ENCODE measurements at places on chromosomes 5 and 9.

GRCh38 chr9:128118971-128119665, 8.4 kb downstream of the PTGES2 start:
- DNase-seq, result no peak

DNA sequence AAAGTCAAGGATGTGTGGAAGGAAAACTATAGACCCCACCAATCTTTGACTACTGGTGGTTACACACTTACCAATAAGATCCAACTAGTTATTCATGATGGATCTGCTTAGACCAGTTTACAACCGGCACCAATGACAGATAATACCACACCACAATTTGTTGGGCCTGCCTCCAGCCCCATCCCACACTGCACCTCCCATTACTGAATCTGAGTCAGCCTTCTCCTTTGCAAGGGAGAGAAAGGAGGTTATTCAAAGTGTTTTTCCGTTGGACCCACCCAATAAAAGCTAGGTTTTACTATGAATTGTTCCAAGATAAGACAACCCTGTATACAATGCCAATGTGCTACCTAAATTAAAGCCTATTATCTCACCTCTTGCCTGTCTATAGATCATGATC, 453.5 kb downstream of the MTRR start:
- DNase-seq, result no peak

DNA sequence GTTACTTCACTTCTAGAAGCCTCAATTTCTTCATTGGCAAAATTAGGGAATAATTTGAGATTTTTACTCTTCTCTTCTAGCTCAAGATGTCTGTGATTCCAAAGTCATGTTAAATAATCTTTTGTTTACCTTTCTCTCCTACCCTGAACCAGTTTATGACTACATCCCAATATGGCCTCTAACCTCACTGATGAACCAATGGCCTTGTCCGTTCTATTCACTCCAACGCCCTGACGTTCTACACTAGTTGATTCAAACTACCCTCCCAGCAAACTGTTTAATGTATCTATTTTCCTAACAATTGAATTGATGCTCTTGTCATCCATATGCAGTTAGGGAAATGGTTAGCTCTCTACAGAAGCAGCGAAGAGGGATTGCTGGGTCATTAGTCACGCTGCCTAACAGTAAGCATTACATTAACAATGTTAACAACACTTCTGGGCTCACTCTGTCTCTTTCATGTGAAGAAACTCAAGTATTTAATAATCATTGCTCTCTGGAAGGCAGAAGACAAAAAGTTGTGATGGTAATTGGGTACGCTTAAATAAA, 38.0 kb downstream of the RAPGEF1 start:
- DNase-seq, result no peak

DNA sequence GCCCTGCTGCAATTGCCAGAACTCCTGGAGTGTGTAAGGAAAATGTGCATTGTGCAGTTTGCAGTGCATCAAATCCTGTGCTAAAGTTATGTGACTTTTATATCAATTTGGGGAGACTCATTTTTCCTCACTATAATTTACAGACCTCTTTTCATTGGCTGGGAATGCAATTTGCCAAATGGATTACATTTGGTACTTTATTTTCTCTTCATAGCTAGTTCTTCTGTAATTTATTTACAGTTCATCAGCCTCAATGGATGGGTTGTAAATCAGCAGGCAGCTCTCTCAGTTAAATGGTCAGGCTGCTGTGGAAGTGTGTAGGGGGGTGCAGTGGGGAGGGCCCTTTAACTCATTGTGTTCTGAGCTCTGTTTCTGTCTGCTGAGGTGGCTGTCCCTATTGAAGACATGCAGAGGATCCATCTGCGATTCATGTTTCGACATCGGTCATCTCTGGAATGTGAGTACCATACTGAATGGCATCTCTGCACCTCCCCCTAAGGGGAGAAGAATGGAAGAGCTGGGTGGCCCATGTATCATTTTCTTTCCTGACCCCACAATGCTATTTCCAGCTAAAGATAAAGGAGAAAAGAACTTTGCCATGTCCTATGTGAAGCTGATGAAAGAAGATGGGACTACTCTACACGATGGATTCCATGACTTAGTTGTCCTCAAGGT, 74.6 kb downstream of the DOCK2 start:
- no peak for DNase-seq

- DNase-seq, result no peak
Observed at GRCh38 chr9:33374190-33374589, 28.2 kb downstream of the AQP7 start.
